ENCODE measurements at places on chromosomes 16 and 17.

DNA sequence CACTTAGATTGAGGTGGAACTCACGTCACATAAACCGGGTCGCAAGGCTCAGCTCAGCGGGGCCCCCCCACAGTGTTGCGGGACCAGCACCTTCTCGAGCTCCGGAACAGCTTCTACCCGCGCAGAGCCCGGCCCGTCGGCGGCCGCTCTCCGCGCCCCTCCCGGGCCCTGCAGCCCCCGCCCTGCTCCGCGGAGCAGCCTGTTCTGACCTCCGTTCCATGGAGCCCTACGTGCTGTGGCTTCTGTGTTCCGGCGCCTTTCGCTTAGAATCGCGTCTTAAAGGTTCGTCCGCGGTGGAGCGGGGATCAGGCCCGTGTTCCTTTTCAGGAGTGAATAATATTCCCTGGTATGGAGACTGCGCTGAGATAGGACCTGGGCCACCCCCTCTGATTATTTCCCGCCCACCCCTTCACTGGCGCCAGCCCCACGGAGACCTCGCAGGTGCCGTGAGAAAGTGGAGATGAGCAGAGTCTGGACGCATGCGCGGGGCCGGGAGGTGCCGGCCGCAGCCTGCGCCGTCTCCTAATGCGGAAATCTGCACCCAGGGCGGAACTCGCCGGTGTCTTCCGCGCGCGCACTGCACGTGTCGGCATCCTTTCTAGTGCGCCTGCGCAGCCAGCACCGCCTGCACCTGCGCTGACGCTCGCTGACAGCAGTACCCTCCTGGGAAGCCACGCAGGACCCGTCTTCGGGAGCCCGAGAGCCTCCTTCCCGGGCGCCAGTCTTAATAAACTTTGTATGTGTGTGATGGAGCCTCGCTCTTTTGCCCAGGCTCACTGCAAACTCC is 30.9 kb downstream of the ZNF778 start:
- no peak for DNase-seq

- no peak for DNase-seq
Observed at GRCh38 chr17:80457236-80457856, 19.1 kb downstream of the NPTX1 start.

- DNase-seq, result no peak
Observed at GRCh38 chr17:79658811-79659207, 48.0 kb upstream of the RBFOX3 start.

DNA sequence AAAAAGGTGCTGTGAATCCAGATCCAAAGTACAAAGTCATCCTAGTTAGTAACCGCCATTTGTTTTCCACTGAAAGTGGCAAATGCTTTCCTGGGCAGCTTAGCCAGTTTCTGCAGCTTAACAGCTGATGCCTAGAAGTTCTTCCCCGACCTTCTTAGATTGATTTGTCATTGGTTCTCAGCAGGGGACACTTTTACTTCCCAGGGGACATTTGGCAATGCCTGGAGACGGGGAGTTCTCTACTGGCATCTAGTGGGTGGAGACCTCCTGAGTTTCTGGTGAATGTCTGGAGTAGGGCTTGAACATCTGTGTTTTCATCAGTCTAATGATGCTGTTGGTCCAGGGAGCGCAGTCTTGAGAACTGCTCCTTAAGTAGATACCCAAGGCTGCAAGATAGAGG is 7.6 kb downstream of the DNAJA3 start:
- DNase-seq, result no peak

DNA sequence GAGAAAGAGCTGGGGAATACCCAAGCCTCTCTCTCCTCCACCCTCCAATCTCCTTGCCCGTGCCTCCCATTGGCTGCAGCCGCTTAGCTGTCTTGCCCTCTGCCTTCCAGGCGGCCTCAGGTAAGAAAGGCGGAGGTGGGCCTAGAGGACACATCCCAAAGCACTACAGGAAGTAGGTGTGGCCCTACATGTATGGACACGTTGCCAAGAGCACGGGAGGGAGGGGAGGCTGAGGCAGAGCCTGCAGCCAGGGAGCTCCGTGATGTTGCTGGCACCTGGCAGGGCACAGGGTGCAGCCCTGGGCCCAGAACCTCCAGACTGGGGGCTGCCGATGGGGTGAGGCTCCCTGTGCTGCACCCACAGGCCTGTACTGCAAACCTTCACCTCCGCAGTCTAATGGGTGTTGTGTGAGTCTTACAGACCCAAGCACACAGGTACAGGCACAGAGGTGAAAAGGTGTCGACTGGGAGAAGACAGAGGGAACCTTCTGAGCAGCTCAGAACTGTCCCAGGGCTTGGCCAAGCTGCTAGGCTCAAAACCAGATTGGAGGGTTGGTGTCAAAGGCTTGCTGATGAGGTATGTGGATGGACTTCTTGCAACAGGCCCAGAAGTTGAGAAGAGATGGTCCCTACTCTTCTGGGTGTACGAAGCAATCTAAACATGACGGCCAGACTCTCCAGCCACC is 23.5 kb upstream of the FOXK2 start:
- DNase-seq, result no peak

- no peak for DNase-seq
Observed at GRCh38 chr17:58334661-58335060, 6.1 kb upstream of the TSPOAP1 start.

- no peak for DNase-seq
Observed at GRCh38 chr16:57604177-57604576, 24.3 kb upstream of the ADGRG1 start.

DNA sequence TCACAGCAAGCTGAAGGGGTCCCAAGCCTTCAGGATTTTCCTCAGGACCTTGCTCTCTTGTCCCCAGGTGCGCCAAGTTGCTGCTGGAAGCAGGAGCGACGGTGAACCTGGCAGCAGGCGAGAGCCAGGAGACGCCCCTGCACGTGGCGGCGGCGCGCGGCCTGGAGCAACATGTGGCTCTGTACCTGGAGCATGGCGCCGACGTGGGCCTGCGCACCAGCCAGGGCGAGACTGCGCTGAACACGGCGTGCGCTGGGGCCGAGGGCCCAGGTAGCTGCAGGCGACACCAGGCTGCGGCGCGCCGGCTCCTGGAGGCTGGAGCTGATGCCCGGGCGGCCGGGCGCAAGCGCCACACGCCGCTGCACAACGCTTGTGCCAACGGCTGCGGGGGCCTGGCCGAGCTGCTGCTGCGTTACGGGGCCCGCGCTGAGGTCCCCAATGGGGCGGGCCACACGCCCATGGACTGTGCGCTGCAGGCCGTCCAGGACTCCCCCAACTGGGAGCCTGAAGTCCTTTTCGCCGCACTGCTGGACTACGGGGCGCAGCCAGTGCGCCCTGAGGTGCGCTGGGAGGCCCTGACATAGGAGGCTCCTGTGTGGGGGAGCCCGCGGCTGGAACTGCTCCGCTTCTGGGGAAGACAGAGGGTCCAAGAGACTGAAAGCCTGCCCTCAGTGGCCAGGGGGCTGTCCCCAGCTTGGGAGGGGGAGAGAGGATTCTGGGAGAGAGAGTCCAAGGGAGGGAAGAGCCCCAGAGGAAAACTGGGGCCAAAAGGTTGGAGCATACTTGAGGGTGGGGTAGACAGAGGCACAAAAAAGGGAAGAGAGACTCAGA is 6.4 kb downstream of the ASB16 start:
- DNase-seq, result no peak

GRCh38 chr17:49783071-49783715 is 5.3 kb upstream of the KAT7 start:
- no peak for DNase-seq

- DNase-seq, result no peak
Observed at GRCh38 chr17:64102627-64103390, 27.1 kb downstream of the ERN1 start.

DNA sequence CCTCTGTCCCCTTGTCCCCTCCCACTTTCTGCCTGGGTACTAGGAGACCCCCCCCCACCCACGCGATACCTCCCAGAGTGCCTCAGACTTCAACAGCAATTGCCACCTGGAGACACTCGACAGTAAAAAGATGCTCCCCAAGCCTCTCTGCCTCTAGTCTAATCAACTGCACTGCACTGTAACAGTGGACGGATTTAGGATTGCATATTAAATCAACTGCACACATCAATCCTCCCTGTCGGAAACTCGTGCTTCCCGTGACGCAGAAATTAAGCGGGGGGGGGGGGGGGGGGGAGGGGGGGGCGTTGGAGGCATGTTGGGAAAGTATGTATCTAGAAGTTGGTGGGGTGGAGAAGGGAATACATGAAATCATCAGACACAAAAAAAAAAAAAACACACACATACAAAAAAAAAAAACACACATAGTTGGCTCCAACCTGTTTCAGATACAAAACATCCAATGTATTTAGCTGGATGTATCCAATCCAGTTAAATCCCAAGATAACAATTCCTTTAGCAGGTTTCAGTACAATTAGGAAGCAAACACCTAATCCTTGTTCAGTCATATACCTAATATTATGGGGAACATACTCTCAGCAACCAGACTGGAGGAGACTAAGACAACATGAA is 29.7 kb downstream of the FAM222B start:
- DNase-seq, result peak; percentile 62

DNA sequence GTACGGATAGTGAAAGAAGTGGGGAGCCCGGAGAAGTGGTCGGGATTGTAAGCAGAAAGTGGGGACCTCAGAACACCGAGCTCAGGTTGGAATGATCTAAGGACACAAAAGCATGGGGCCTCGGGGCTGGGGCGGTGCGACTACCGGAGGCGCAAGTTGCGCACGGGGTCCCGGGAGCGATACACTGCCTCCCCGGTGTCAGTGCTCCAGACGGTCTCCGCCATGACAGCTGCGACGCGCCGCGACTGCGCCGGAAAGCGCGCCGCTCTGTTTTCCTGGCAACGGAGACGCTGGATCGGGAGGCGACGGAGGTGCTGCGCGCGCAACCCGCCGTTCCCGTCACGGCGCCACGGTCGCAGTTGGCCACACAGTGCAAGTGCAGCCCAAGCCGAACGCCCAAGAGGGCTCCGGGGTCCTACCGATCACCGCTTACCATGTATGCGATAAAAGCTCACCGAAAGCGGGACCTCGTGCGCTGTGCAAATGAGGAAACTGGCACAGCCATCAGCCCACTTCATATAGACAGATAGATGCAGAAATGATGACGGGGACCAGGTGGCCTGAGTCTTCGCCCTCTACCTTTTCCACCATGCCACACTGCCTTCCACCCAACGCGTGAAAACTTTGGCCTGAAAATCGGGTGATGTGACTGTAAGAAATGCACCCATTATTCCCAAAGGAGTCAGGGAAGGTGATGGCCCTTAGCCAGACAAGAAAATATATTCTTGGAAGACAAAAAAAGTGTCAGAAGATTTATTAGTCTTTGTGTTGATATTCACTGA is at the start of gene MKS1:
Gene MKS1 (minus strand): TSS at position 249 of the 782 bp plus-strand sequence. CDS start 25 bp downstream, at position 224.
- peak; percentile 97 for DNase-seq

GRCh38 chr17:29980261-29980660 is 38.8 kb downstream of the EFCAB5 start:
- no peak for DNase-seq

GRCh38 chr17:1273492-1274244 is 3.4 kb downstream of the BHLHA9 start:
- DNase-seq, result no peak

- DNase-seq, result peak; percentile 48
Observed at GRCh38 chr17:3944485-3945388, 19.5 kb downstream of the ATP2A3 start.

DNA sequence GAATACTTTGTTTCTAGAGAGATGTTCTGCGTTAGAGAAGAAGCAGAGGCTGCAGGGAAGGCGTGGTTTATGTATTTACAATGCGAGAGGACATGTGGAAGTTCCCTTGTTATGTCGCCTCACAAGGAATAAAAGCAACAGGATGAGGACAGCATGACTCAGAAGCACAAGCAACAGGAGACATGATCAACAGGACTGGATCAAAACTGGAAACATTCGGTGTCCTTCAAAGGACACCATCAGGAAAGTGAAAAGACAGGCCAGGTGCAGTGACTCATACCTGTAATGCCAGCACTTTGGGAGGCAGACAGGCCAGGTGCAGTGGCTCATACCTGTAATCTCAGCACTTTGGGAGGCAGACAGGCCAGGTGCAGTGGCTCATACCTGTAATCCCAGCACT is 52.6 kb downstream of the CCDC57 start:
- no peak for DNase-seq

DNA sequence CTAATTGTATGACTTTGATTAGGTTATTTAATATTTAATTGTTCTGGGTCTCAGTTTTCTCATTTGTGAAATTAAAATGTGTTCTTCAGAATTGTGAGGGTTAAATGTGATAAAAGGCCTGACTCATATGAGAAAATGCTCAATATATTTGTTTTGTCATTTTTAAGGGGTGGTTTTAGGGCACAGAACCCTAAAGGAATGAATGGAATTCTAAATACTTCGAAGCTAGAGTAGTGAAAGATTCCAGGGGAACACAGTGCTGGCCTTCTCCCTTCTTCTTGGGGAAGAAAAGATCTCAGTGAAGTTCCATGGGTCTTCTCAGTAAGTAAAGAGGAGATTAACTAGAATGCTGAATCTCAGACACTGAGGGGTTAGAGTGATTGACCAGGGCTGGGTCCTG is 3.9 kb upstream of the SMPD3 start:
- no peak for DNase-seq
